ENCODE measurements at places on chromosomes 2 and 18.
A peak's percentile ranks its signal among the peaks of the same experiment; 100 is the strongest.

DNA sequence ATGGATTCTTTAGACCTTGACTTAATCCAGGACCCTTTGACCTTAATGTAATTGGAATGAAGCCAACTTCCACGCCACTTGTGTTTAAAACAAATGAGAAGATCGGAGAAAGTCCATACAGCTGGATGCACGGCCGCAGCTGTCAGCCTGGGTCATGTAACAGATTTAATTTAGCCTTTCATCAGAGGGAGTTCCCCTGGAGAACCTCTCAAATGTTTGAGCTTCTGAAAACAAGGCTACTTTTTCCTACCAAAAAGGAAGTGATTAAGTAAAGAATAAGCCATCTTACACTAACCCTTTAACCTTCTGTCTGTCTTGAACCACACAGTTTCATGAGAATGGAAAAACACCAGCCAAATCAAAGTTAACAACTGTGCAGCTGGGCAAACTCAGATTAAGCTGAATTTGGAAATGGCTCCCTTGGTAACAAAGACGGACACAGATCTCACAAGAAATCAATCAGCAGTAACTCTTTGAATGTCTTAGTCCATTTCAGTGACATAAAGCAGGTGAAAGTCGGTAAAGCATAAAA, 103.6 kb downstream of the DOCK10 start:
- DNase-seq: no peak

DNA sequence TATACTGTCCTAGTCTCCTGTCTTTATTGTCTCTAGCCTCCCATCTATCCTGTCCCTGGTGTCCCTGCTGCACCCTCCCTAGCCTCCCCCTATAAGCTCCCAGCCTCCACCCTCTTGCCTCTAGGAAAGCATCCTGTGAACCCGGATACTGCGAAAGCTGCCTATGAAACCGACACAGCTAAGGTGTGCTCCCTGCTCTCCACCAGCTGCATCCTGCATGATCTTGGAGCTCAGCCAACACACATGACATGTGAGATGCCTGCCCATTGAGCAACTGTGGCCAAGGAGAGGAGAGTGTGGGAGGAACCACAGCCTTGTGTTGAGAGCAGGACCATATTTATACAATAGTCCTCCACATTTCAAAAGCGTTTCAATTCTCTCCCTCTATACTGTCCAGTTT, 187.1 kb downstream of the ZBTB7C start:
- peak; percentile 23 for DNase-seq

GRCh38 chr2:159148901-159149300, 137.6 kb downstream of the WDSUB1 start:
- no peak for DNase-seq

DNA sequence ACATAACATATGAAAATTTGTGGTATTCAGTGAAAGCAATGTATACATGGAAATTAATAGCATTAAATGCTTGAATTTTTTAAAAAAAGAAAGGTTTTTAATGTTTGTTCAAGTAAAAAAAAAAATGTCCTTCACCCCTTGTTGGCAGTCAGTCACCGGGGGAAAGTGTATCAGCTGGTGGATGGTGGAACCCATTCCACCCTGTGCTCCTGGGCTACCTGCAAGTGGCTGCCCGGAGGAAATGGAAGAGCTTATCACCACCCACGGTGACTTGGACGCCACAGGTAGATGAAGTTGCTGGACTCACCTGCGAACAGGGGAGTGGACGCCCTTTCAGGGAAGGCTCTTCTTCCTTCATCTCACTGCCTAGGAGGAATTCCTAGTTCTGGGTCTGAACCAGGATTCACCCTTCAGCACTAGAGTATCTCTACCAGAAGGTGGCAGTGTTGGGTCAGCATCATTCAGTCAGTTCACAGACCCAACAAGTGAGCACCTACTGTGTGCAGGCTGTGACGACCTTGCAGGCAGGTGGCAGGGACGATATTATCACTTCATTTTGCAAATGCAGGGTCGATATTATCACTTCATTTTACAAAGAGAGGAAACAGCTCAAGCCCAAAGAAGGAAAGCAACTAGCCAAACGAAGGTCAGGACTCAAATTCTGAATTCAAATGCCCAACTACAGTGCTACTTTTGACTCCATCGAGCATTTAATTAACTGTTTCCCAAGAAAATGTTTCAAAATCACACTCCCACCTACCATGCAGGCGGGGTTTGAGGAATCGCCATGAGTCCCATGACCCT, 35.8 kb downstream of the CIB4 start:
- peak; percentile 72 for DNase-seq

DNA sequence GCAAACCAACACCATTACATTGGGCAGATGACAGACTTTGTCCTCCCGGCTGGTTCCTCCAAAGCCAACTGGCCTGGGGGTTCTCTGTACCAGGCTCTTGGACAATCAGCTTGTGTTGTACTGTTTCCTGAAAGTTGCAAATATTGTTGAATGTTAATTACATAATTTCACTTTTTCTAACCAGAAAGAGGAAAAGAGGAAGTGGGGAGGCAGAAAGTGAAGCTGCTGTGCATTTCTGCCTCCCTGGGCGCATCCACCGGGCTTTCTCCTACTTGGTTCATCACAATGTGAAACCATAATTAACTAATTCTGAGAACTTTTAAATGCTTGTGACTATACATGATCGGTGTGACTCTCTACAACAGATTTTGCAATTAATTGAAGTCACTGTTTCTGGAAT, 10.1 kb downstream of the TWIST2 start:
- no peak for DNase-seq

DNA sequence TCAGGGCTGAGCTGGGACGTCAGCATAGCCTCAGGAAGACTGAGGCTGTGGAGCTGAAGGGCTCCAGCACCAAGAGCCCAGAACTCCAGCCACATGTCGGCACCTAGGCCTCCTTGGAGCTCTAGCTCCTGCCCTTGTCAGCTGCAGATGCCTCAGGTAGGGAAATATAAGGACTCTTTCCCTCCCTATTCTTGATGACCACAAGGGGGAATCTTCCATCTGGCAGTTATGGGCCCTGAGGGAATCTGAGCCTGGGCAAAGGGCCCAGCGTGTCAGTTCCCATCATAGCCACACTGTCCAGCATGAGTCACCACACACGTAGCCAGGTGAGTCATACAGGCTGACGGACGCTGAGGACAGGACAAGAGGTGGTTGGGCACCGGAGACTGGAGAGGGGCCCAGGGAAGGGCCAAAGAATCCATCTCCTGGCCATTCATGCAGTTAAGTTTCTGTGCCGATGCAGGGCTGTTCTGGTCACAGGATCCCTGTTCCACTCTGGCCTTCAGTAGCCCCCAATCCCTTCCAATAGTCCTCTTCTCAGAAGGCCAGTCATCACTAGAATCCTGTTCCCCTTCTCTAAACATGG, 1.8 kb downstream of the MPV17 start:
- DNase-seq: no peak

- peak; percentile 19 for DNase-seq
Observed at GRCh38 chr2:142165790-142166189, 35.0 kb upstream of the LRP1B start.

GRCh38 chr2:31387850-31388249, 26.7 kb downstream of the XDH start:
- DNase-seq: no peak

DNA sequence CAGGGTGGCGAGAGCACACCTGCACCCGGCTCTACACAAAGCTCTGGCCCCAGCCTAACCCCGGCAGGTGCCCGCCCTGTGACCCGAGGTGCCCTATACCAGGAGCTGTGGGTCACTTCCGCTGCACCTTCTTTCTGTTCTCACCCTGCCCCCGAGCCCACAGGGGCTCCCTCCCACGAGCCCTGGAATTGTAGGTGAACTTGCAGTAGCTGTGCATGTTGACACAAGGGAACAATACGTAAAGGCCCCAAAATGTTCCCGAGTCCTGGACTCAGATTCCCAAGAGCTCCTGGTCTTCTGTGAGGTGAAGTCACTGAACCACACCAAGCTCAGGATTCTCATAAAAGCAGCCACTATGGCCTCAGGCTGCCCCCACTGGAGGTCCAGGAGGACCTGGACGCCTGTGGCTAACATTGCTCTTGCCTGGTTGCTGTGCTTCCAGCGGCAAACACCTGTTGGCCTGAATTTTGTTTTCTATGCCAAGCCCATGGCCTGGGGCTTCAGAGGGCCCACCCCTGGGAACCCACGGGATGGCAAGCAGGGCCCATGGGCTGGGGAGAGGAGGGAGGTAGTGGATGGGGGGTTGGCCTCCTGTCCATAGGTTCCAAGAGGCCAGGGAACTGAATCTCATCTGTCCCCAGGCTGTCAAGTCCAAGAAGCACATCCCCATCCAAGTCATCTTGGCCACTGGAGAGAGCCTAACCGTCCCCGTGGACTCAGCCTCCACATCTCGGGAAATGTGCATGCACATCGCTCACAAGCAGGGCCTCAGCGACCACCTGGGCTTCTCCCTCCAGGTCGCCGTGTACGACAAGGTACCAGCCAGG, 23.2 kb upstream of the GPR17 start:
- DNase-seq: no peak

DNA sequence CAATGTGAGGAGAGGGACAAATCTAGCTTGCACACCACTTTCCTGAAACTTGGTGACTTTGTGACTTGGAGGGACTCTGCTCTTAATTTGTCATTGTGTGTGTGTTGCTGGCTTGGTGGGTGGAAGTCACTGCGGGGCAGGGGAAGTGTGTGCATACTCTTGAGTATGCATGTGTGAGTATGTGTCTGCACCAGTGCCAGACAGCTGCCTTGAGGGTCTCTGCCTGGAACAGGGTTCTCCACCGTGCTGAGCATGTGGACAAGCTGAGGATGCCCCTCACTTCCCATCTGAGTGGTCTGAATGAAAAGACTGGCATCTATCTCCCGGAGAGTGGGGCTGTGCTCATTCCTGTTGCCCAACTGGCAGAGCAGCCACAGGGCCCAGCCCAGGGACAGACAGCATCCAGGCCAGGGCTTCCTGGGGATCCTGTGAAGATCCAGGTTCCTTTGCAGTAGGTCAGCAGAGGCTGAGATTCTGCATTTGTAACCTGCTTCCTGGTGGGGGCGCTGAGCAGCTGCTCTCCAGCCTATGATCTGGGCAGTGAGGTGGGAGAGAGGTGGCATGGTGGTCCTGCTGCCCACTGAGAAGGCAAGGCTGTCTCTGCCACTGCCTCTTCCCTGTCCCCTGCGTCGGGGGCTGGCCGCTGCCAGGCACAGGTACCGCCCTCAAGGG, 138.9 kb upstream of the HAAO start:
- DNase-seq: no peak

Data from Ammon's horn (tissue), 1 donor.